ENCODE measurements at places on chromosomes 4 and X.

GRCh38 chr4:155629956-155630355 lies 36.7 kb upstream of the GUCY1A1 start:
- peak; percentile 58 for DNase-seq

GRCh38 chr4:20317424-20317985 lies 65.8 kb downstream of the SLIT2 start:
- DNase-seq: no peak

DNA sequence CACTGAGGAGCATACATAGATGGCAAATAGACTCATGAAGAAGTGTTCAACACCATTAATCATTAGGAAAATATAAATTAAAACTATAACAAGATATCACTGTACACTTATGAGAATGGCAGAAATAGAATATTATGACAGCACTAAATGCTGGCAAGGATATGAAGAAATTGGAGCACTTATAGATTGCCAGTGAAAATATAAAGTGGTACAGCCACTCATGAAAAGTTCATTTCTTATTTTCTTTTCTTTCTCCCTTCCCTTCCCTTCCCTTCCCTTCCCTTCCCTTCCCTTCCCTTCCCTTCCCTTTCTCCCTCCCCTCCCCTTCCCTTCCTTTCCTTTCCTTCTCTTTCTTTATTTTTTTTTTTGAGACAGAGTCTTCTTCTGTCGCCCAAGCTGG lies 53.7 kb downstream of the ANKRD50 start:
- no peak for DNase-seq

DNA sequence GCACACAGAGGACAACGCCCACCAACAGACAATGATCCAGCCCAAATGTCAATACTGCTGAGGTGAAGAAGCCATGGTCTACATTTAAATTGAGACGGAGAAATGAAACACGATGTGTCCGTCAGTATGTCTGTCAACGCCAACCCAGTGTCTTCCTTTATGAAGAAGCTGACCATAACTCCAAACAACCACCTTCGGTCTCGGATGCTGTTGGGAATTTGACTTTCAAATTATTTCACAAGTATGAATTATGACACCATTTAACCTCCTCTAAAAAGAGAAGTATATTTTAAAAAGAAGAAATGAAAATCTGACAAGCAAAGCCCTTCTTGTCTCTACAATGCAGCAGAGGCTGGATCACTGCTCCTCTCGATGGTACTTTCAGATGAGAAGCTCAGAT lies 123.7 kb upstream of the MAP3K15 start:
- no peak for DNase-seq

DNA sequence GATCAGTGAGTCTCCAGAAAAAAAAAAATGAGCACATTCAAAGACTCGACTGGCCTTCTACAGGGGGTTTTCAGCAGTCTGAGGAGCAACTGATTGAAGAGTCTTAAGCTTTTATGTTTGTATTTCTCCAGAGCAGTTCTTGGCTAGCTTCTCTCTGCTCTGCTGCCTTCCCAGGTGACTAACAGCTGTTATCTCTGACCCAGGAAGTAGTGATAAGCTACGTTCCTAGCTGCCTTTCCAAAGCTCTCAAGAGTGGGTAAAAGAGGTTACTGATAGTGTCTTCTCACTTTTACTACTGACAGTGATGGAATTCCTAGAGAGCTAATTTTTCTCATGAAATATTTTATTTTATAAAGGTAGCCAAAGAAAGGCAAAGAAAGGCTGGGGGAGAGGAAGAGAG lies 66.6 kb downstream of the ENOX2 start:
- DNase-seq: no peak

GRCh38 chr4:44446191-44446590 lies 2.4 kb downstream of the KCTD8 start:
- no peak for DNase-seq

DNA sequence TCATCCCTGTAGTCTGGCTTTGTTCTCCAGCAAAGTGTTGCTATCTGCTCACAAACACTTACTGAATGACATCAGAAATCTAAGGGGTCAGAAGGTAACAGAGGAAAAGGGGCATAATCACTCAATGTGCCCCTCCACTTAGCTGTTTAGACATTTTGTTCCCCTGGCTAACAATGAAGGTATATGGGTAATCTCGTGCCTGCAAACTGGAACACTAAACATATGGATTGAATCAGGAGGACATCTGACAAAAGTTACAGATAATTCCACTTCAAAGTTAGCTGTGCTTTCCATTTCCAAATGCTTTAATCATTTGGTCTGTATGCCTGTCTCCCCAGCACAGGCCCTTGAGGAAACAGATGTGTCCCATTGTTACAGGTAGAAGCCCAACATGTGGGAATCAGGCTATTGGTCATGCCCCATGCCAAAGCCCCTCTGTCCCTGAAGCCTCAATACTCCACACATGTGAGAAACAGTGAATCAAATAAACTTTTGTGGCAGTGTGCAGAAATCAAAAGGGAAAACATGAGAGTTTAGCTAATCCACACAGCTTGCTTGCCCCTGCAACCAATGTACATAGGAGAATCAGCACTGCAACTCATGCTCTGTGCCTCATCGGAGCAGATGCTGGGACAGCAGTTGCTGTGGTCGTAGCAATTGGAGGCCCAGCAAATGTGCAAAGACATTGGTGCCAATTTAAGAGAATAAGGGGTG lies 111.7 kb downstream of the RNF150 start:
- peak; percentile 68 for DNase-seq

Data from fibroblast of skin of abdomen (primary cell).